Stimulated activated CD8-positive, alpha-beta memory T cell treated with anti-CD3 and anti-CD28 coated beads, Interleukin-2, amount 100 ng/mL, for 1 hour (primary cell): ENCODE measurements at places on chromosomes 4 and X.

GRCh38 chrX:153592966-153593688, 5.8 kb downstream of the CCNQ start:
- no peak for DNase-seq

DNA sequence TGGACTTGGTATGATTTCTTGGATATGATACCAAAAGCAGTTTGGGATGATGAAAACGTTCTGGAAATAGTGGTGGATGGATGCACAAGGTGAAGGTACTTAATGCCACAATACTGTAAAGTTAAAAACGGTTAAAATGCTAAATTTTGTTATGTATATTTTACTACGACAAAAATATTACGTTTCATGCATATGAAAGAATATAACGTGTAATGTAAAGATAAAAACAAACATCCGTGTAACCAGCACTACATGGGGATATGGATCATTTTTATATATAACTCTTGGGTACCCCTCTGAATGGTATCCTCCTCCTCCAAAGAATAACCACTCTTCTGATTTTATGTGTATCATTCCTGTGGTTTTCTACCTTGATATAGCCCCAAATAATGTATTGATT, 862 bp upstream of the CENPU start:
- DNase-seq, result no peak

GRCh38 chrX:39753293-39753996, 344.3 kb downstream of the BCOR start:
- no peak for DNase-seq

DNA sequence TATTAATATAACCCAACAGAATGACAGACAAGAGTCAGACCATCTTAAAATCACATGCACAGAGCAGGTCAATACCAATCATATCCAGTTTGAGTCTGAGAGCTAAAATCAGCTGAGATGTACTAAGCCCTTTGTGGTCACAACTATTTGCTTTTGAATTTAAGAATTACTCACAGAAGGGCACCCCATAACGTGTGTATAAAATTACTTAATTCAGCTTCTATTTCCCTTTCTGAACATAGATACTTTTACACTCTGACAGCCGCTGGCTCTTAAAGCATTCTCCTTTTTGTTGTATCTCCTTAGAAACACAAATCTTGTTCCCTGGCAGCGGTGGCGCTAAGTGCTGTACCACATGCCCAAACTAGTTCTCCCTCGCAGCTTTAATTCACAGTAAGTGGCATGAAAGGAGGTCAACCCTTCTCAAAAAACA, 14.8 kb upstream of the PPARGC1A start:
- DNase-seq, result no peak

DNA sequence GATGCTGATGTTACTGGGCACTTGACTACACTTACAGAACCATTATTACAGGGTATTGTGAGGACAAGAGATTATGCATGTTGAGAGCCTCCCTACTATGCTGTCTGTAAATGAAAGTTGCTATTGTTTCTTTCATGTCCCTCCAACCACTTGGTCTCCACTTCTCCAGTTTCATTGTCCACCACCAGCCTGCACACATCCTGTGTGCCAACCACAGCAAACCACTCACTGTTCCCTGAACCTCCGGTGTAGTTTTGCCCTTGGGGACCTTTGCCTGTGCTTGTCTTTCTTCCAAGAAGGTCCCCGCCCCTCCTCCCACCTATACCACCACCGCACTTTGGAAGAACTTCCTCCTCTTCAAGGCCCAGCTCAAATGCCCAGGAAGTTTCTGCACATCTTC, 43.1 kb upstream of the AFF2 start:
- DNase-seq, result no peak

DNA sequence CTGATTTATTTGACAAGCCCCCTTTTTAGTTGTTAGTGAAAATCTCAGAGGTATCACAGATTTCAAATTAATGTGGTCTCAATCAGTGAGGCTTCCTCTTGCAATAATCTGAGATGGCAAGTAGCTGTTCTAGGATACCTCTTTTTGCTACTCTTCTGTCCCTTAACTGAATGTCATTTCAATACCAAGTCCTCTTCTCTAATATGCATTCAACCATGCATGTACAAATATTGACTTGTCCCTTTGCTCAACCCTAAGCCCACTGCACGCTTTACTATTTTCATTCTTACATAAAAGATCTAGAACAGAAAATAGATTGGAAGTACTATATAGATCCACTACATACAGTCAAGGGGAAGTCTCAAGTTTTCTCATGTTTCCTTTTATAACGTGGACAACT, 164.2 kb downstream of the CBR4 start:
- no peak for DNase-seq

GRCh38 chr4:78336093-78336943, 215.3 kb upstream of the ANXA3 start:
- DNase-seq, result no peak

GRCh38 chrX:73561801-73562200, 1.2 kb upstream of the CHIC1 start:
- DNase-seq, result no peak

- no peak for DNase-seq
These were observed 107.6 kb downstream of the QRFPR start for GRCh38 chr4:121273191-121273590.

GRCh38 chr4:22512306-22512705, 3.6 kb downstream of the ADGRA3 start:
- DNase-seq, result no peak

- DNase-seq, result no peak
These were observed 34.3 kb downstream of the HMX1 start for GRCh38 chr4:8837181-8837841.

DNA sequence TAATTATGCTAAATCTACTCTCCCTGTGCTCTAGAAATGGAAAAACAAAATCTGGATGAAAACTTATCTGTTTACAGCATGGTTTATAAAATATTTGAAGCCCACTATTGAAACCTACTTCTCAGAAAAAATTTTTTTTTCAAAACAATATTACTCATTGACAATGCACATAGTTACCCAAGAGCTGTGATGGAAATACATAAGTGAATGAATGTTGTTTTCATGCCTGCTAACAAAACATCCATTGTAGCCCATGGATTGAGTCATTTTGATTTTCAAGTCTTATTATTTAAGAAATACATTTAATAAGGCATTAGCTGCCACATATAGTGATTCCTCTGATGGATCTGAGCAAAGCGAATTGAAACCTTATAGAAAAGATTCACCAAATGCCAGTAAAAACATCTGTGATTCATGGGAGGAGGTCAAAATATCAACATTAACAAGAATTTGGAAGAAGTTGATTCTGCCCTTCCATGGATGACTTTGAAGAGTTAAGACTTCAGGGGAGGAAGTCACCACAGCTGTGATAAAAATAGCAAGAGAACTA, 144.7 kb upstream of the HHIP start:
- DNase-seq, result no peak

- DNase-seq, result no peak
These were observed 2.4 kb downstream of the OTUD4 start for GRCh38 chr4:145177906-145178538.

DNA sequence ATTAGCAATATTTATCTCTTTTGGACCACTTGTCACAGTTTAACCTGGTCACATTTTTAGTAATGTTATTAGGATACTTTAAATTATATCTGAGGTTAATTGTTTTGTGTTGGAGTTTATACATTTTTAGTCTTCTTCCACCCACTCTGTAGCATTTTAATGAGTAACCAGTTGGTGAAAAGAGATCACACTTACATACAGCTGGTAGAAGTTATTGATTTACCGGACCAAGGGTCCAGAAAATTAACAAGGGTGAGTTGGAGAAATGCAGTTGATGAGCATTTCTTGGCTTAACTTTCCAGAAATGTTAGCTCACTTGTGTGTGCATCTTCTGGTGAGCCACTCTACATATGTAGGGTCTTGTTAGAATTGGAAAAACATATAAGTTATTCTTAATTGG, 219.6 kb downstream of the GRXCR1 start:
- no peak for DNase-seq

DNA sequence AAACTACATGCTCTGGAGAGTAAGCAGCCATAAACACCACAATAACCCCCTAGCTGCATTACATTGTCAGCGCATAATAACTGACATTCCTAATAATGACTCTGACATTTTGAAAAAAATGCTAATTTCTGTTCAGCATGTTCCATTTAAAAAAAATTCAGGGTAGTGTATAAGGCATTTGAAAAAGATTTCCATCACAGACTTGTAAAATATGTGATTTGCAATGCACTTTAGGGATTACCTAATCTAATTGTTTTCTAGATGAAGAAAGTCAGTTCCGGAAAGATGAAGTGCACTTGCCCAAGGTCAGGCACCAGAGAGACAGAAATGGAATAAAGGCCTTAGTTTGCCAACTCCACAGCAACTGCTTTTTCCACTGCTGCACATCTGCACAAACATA, 55.3 kb downstream of the FANCB start:
- no peak for DNase-seq

GRCh38 chr4:113582737-113583136, 178.8 kb downstream of the CAMK2D start:
- no peak for DNase-seq

- DNase-seq, result no peak
These were observed 89.0 kb downstream of the FAM53A start for GRCh38 chr4:1594871-1595788.

DNA sequence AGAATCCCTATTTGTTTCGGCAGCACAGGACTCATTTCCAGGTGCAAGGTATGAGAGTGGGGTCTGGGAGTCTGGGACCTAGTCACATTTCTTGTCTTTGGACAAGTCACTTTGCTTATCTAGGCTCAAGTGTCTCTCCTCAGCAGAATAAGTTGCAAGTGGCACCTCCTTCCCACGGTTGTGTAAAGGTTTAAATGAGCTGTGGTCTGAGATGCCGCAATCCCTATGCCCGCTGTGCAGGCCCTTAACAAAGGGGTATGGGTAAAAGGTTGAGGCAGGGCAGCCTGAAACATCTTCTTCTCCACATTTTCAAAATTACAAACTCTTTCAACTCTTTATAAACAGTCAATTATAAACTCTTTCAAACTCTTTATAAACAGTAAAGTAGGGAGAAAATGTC, 93.7 kb downstream of the RTL5 start:
- DNase-seq, result no peak

DNA sequence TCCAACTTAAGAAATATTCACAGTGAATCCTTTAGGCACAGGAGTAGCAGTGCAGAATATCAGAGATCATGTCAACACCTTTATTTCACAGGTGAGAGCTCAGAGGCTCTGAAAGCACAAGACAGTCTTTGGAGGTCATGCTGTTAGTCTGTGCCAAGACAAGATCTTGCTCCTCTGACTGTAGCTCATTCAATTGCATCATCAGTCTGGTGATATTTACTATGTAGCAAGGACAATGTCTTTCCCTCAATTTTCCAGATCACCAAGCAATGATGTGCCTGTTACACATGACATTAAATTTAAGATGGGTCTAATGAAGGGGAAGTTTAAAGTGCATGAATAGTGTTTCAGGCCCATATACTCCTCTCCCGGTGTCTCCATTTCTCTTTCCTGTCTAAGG, 277.5 kb downstream of the IL15 start:
- no peak for DNase-seq

GRCh38 chr4:185232370-185232769, 23.0 kb downstream of the SNX25 start:
- no peak for DNase-seq

- DNase-seq, result no peak
These were observed 3.0 kb upstream of the PHOX2B start for GRCh38 chr4:41751449-41752061.
